ENCODE measurements at places on chromosomes 11 and 22.

- peak; percentile 79 for DNase-seq
Measured at GRCh38 chr11:68657021-68657780, 27.1 kb upstream of the GAL start.

DNA sequence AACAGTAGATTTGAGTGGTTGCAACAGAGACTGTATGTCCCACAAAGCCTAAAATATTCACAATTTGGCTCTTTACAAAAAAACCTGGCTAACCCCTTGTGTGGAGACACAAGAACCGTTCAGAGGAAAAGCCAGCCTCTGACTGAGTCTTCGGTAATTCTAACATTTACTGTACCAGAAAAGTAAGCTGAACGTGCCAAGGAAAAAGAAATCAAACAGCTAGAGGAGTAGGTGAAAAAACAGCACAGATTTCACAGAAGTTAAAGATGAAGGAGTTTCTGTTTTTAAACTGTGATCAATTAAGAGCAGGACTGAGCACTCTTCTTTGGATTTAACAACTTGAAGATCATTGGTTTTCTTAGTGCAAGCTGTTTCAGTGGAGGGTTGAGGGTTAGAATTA is 424.7 kb upstream of the KIRREL3 start:
- DNase-seq: no peak

GRCh38 chr11:125588505-125588904 is 4.1 kb upstream of the STT3A start:
- no peak for DNase-seq

GRCh38 chr22:35721960-35722359 is 4.3 kb downstream of the APOL5 start:
- no peak for DNase-seq

GRCh38 chr11:125070699-125071254 is 7.7 kb downstream of the SLC37A2 start:
- peak; percentile 90 for DNase-seq

GRCh38 chr11:19938866-19939265 is 221.4 kb downstream of the DBX1 start:
- no peak for DNase-seq

- DNase-seq: no peak
Measured at GRCh38 chr11:122100037-122100755, 15.8 kb downstream of the BLID start.

DNA sequence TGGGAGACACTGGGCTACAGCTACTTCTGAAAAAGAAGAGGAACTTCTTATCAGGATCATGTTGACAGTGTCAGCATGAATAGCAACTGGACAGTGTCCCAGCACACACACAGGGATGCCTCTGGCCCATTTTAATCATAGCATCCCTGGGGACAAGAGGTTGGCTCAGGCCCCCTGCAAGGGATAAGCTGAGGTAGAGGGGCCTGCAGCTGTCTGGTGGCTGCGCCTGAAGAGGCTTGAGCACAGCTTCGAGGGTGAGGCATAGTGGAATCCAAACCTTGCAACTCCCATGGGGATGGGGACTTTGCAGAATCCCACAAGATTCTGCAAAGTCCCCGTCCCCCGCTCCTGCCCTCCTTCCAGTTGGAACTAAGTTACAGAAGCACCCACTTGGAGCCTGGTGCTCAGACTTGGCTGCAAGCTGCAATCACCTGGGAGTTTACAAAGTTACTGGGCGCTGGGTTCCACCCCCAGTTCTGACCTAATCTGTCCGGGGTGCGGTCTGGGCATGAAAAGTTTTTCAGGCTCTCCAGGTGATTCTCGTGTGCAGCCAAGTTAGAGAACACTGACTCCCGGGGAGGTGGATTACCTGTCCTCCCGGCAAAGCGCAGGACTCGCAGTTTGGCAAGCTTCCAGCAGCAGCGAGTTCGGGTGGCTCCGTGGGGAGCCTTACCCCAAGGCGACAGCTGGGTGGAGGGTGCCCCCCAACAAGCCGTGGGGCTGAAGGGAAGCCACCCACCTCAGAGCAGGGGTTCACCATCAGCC is 16.0 kb upstream of the LINC01488 start:
- DNase-seq: no peak

DNA sequence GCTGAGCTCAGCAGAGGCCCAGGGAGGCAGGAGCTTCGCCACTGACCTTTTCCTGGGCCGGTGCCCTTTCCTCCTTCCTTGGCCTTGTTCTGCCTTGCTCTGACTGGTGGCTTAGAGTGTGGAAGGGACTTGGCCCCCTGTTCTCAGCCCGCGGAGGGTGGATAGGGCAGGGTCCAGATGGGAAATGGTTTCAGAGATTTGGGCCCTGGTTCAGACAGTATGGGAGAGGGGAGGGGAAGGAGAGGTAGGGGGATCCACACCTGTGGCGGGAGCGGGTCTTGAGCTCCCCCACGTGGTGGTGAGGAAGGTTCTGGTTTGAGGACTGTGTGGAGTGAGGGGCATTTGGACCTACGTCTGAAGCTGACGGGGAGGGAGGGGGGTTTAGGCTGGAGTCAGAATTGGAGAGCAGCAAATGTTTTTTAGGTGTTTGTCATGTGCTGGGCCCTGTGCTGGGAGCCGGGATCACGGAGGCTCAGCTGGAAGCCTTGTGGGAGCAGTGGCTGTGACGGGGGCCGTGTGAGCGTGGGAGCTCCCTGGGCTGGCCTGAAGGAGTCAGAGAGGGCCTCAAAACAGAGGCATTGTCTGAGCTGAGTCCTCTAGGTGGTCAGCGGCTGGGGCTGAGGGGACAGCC is 27.2 kb downstream of the SHANK3 start:
- no peak for DNase-seq

- no peak for DNase-seq
Measured at GRCh38 chr11:66904981-66905521, 48.2 kb downstream of the LRFN4 start.

DNA sequence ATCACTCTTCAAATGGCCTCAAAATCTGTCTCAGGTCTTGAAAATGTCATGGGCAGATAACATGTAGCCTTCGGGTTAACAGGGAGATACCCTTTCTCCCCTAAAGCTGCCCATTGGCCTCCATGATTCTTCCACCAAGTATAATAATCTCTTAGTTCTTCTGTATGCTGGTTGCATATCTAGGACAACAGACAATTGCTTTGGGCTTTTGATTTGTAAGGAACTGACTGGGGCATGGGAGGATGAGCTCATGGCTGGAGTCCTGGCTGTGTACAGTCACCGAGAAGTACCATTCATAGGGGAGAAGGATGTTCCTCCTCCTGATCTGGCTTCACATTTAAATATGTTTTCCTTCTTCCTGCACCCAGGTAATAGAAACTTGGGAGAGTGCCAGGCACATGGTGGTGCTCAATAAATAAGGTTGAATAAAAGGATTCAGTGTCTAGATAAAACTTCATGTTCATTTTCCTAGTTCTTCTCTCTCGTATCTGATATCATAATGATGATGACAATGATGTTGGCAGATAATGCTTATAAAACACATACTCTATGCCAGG is 2.8 kb upstream of the AMPD3 start:
- no peak for DNase-seq

All from vagina (tissue), 2 donors.